ENCODE measurements at places on chromosomes 11 and 22.

GRCh38 chr11:59957094-59957493 is 6.7 kb upstream of the OOSP4A start:
- DNase-seq: no peak

DNA sequence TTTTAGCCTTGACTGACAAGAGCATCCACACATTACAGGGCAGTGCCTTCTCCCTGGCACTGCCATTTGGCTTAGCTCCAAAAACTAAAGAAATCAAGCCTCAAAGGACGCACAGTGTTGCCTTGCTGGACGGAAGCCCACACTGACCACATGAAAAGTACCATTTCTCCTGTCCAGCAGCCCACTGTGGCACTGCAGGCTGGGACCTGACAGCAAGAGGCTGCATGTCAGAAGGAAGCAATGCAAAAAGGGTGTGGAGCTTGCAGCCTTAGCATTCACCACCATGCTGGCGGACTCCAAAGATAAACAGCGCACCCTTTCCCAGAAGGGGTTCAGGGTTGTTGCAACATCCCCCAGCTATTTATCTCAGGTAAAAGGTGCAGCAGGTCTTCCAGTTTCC is 109.3 kb upstream of the BMAL1 start:
- DNase-seq: no peak

DNA sequence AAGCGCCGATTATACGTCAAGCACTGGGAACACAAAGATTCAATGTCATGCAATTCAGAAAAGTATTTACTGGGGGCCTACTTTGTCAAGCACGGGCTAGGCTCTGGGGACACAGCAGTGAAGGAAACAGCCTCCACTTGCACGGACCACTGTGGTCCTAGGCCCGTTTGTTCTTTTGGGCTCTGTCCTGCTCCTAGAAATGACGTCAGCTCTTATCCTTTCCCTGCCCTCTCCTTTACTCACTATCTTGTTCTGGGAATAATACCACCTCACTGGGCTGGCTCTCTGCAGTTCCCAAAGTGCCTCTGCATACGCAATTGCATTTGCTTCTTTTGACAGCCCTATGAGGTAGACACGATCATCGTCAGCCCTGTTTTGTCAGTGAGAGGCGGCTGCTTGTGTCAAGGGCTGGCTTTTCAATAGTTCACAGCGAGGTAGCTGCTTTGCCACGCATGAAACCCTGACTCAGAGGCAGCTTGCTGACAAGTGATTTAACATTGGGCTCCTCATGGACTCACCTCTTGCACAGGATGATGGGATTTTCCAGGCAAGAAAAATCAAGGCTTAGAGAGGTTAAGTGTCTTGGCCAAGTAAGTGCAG is 22.9 kb upstream of the IGSF22 start:
- no peak for DNase-seq

DNA sequence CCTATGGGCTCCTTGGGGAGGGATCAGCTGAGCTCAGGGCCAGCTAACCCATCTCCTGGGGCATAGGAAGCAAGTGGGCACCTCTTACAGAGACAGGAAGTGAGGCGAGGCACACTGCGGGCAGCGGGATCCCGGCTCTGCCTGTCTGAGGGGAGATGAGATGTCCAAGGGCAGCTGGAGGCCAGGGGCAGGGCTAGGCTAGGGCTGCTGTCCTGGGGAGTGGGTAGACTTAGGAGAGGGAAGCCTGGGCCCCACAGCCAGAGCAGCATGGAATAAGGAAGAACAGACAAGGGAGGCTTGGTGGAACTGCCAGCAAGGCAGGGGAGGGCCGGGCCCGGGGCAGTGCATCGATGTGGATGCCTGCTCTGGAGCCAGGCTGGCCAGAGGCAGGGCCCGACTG is 76.3 kb downstream of the MORC2 start:
- DNase-seq: no peak

GRCh38 chr11:2428322-2428795 is 16.0 kb downstream of the TRPM5 start:
- DNase-seq: peak; percentile 25
